Epithelial cell of proximal tubule (primary cell): ENCODE measurements at places on chromosomes 1 and 21.

- no peak for DNase-seq
These were observed 3.3 kb upstream of the DENND2D start for GRCh38 chr1:111203681-111204200.

DNA sequence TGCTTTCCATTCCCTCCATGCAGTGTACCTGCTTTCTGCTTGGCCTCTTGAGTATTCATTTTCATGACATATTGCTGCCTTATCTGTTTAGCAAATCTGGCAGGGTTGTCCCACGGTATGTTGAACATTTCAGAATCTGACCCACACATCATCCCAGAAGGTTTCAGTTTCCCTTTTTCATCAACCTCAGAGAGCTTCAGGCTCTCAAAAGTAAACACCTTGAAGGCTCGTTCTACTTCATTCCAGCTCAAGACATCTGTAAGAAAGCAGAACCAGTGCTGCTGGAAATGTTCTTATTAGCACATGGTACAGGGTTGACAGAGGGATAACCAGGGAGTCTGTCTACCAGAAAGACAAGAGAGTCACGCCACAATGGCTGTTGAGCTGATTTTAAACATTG lies 103.6 kb downstream of the SPAG17 start:
- no peak for DNase-seq

DNA sequence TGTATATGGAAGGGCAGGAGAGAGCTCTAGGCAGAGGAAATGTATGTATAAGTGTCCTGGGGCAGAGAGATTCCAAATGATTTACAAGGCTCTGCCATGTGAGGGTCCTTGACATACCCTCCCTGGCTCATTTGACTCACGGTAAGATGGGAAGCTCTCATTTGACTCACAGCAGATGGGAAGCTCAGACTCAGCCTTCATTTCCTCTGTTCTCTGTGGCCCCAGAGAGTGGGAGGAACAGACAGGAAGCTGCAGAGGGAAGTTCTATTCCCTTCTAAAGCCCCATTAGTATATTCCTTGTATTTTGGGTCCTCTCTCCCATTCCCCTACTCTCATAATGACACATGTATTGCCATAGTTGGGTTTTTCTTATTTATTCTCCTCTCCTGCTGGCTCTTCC lies 44.9 kb downstream of the FOXD2 start:
- DNase-seq: no peak

DNA sequence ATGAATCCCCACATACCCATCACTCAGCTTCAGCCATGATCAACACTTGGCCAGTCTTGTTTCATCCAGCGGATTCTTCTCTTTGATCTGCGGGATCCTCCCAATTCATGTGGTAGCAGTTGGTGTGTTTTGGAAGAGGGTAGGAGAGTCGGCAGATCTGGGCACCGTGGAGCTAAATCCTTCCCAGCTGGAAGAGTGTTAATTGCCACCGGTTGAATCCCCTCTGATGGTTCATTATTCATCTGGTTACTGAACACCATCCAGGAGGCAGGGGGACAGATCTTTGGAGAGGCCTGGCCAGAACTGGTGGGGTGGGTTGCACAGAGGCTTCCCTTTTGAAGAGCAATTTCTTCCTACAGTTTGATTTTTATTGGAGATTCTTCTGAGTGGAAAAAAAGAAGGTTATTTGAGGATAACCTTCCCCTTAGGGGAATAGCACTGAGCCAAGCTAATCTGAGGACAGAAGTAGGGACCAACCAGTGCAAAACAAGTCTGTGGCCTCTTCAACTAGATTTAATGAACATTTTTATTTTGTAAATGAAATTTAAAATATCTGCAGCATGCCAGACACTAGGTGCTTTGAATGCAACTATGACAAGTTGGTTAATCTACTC lies 8.1 kb downstream of the NFASC start:
- DNase-seq: no peak

GRCh38 chr1:152745289-152745704 lies 12.5 kb upstream of the KPRP start:
- no peak for DNase-seq

GRCh38 chr21:38984982-38985567 lies 179.3 kb downstream of the ETS2 start:
- DNase-seq: no peak

DNA sequence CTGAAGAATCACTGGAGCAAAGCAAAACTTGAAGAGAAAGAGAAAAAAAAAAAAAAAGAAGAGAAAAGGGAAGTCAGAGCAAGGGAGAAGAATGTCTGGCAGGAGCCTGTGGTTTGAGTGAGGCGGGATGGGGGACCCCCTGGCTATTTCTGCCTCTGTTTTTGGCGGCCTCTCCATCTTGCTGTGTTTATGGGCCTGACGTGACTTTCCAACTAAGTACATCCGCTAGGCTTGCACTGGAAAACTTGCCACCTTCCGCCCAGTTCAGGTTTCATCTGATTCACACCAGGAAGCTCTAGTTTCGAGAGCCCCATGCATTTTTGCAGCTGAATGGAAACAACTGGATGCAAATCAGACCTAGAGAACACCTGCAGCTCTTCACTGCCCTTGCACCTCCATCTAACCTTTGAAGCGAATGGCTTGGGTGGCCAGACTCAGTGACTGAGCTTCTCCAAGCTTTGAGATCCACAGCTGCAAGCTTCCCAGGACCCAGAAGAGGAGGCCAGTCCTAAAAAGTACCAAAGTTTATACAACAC lies 28.0 kb downstream of the TBX15 start:
- no peak for DNase-seq

GRCh38 chr1:61910035-61910434 lies 167.8 kb downstream of the PATJ start:
- DNase-seq: no peak

DNA sequence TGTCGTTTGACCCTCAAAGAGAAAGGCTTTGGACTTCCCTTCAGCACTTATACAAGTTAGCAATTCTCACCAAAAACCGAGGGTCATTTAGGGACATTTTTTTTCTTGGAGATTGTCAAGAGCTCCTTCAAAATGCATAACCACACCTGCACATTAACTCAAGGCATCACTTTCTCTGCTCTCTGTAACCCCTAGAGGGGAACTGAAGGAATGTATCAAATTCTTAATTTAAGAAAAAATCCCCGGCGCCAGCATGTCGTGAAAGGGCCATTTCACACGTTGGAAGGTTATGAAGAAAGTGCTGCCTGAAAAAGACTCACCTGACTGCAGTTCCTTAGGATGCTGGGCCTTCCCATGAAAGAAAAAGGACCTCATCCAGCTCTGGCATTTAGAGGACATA lies 131.6 kb upstream of the ZC3H12A start:
- DNase-seq: no peak

DNA sequence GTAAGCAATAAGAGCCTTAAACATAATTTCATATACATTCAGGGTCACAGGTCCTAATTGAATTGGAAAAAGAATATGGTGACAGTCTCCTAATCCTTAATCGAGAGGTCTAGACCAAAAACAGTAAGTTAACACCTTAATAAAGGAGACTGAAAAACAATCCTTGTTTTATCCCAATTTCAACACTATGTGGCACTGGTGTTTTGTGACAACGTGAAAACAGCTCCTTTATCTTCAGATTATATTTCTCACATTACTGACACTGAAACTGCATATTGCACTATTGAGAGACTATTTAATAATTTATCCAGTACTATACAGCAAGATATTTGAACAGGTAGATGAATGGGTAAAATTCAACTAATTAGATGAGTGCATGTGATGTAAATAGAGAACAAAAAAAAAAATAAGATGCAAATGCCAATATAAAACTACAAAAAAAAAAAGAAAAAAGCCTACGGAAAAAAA lies 34.1 kb downstream of the TP53BP2 start:
- DNase-seq: no peak

DNA sequence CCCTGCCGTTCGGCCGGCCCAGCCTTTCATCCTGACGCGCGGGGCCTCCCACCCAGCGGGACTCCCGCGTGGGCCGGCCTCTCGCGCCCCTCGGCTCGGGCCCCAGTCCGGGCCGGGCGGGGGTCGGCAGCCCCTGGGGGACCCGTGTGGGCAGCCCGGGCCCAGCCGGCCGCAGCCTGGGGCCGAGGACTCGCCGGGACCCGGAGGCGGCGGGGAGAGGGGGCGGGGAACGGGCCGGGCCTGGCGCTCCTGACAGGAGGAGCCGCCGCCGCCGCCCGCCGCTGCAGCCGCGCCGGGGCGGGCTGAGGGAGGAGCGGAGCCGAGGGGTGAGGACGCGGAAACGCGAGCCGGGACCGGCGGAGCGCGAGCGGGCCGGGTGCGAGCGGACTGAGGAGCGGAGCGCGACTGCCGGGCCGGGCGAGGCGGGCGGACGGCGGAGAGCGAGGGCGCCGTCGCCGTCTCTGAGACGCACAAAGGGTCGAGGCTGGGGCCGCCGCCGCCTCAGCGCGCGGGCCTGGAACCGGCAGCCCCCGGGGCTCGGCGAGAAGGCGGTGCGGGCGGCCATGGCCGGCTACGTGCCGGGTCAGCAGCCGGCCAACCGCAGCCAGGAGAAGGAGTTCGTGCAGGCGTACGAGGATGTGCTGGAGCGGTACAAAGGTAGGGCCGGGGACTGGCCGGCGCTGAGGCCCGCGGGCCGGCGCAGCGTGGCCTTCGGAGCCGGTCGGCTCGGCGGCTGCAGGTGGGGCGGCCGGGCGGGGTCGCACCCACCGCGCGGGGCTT lies 79.1 kb downstream of the NDUFS5 start:
- no peak for DNase-seq

DNA sequence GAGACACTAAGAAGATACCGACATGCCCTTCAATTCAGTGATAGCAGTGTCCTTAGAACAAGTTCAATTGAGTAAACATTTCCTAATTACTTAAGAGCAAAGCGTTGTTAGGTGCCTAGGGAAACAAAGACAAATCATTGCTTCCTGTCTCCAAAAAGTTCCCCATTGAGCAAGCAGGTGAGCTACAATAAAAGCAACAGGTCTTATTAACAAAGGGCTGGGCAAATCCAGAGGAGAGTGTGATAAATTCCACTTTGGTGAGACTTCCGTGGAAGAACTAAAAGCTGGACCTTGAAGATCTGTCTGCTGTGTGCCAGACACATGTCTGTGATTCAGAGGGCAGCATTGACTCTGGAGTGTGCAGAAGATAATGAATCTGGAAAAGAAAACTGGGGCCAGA lies 1.9 kb upstream of the TUT4 start:
- no peak for DNase-seq

DNA sequence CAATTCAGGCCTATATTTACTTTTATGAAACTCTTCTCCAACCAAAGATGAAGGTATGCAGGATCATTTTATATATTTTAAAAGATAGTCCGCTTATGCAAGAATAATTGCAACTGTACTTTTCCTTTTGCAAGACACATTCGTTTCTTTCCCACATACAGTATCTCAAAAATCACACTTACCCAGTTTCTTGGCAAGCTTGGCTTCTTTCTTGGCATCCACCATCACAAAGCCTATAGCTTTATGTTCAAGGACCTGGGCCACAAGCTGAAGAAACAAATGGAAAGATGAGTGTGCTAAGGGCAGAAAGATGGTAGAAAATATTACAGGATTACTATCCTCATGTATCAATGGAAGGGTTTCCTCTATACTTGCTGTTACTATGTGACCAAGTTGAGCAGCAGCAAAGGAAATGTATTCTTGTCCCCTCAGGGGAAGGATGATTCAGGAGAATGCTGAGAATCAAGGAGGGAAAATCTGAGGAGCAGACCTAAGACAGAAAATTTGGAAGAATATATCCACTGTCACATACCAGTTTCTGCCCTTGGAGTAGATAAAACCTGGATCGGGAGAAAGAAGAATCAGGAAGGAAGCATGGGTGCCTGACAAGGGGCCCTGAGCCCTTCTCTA lies 23.8 kb downstream of the CASQ2 start:
- no peak for DNase-seq

GRCh38 chr21:29832217-29832616 lies 107.6 kb downstream of the GRIK1 start:
- no peak for DNase-seq

GRCh38 chr1:18288722-18289121 lies 181.1 kb downstream of the IGSF21 start:
- DNase-seq: no peak

GRCh38 chr1:34066166-34066565 lies 98.9 kb downstream of the CSMD2 start:
- no peak for DNase-seq
